ENCODE measurements at places on chromosomes 5 and 9.

- DNase-seq = no peak
Measured at GRCh38 chr9:90645721-90646120, 3.1 kb upstream of the DIRAS2 start.

DNA sequence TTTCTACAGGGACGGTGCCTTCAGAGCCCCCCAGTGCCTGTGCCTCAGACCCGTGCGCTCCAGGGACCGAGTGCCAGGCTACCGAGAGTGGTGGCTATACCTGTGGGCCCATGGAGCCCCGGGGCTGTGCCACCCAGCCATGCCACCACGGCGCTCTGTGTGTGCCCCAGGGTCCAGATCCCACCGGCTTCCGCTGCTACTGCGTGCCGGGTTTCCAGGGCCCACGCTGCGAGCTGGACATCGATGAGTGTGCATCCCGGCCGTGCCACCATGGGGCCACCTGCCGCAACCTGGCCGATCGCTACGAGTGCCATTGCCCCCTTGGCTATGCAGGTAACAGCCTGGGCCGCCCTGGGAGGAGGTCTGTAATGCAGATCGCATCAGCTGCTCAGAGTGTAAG lies 6.9 kb downstream of the CRB2 start:
- no peak for DNase-seq

DNA sequence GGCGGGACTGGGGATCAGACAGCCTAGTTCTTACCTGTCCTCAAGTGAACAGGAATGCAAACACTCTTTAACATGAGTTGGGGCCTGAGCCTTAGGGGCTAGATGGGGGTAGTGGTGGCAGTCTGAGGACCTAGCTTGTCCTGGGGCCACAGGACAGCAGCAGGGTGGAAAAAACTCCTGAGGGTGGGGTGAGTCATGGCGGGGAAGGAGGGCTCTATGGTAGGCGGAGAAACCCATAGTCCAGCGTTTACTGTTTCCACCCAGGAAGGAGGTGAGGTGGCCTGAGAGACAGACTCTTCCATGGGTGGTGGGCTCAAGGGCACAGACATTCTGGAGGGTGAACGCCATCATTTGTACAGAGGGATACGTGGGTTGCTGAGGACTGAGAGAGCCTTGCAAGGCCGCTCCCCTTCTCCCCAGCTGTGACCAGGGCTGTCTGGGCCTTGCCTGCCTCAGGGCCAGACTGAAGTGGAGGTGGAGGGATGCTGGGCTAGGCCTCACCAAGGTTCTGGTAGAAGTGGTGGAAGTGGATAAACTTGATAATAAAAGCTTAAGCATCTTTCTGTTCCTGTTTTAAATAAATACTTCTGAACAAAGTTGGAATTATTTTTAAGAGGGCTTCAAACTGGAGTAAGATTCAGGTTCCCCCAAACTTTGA lies 1.1 kb upstream of the TSPAN17 start:
- DNase-seq = no peak

DNA sequence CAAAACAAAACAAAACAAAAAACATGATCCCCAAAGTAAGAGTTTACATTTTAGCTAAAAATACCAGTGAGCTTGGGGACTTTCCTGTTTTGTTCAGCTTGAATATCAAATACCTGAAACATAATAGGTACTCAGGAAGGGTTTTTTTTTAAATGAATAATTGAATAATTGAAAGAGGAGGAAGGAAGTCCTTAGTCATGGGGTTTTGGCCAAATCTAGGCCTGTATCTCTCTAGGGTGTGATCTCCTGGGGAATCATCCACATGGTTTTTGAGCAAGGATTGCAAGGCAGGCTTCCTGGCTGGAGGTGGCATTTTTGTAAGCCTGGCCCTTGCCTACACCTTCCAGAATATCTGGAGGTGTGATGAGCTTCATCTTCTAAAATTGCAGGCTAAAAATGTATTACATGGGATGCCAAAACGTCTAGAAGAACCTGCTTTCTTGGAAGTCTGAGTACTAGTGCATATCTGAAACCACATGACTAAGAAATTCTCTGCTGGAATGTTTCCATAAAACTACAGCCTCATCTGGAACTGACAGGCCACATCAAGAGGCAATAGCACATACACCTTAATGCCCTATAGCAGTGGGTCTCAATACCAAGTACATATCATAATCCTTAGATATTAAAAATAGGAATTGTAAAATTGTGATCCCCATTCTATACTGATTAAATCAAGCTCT lies 10.4 kb downstream of the C9 start:
- no peak for DNase-seq

DNA sequence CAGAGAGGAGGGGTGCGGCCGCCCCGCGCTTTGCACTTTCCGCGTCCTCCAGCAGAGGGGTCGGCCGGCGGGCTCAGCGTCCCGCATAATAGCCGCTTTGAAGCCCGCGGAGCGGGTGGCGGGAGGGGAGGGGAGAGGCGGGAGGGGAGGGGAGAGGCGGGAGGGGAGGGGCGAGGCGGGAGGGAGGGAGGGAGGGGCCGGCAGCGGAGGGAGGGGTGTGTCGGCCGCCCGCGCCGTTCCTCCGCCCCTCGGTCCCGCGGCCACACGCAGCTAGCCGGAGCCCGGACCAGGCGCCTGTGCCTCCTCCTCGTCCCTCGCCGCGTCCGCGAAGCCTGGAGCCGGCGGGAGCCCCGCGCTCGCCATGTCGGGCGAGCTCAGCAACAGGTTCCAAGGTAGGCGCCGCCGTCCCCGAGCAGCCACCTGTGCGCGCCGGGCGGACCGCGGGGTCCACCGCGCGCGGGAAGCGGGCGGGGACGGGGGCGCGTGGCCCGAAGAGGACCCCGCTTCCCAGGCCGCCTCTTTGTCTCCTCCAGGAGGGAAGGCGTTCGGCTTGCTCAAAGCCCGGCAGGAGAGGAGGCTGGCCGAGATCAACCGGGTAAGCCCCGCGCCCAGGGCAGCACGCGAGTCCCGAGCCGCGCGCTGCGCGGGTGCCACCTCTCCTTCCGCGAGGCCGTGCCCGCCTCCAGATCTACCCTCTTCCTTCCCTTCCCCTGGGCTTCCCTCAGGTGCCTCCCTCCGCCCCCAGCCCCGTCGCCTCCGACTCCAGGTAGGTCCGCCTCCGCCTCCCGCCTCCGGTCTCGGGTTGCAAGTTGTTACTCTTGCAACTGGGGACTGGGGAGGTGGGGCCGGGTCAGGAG lies at the start of gene AIF1L:
Gene AIF1L (plus strand): TSS at position 263 of the 857 bp plus-strand sequence. CDS start 99 bp downstream, at position 362.
- DNase-seq = no peak

- DNase-seq = no peak
Measured at GRCh38 chr5:134506054-134507039, 19.1 kb upstream of the JADE2 start.

GRCh38 chr5:2874099-2874498 lies 122.6 kb upstream of the IRX2 start:
- no peak for DNase-seq

DNA sequence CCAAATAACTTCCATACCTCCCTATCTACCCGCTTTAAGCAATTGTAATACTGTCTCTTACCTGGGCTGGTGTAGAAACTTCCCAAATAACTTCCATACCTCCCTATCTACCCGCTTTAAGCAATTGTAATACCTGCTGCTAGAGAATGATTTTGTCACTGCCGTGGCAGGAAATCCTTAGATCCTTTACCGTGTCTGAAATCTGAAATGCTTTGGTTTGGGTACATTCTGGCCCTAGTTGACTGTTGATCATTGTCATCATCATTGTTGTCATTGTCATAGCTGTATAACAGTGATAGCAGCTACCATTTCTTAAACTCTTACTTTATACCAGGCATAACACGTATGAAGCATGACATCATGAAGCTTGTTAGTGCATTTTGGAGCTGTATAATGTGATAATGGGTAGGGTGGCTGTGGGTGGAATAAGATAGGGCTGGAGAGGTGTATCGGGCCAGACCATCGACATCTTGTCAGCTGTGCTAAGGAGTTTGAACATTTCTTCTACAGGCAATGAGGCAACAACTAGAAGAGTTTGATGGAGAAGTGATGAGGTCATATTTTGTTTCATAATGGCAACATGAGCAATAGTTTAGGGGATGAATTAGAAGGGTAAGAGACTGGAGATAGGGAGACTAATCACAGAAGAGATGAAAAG lies 15.7 kb downstream of the PIP5K1B start:
- DNase-seq = no peak

- DNase-seq = no peak
Measured at GRCh38 chr5:55857247-55857640, 6.1 kb downstream of the IL31RA start.

DNA sequence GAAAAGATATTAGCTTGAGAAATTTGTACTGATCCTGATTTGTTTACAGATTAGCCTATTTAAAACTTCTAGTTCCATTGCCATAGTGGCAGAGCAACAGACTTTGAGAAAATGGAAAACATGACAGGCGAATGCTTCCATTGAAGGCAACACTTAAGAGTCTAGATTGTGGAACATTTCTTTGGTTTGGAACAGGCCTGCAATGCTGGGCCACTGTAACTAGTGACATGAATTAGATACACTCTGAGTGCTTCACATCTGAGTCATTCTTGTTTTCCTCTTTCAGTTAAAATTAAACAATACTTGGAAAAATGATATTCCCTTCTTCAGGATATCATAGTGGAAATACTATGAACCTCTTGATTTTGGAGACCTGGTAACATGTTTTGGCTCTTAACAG lies 453.6 kb upstream of the TUSC1 start:
- no peak for DNase-seq

DNA sequence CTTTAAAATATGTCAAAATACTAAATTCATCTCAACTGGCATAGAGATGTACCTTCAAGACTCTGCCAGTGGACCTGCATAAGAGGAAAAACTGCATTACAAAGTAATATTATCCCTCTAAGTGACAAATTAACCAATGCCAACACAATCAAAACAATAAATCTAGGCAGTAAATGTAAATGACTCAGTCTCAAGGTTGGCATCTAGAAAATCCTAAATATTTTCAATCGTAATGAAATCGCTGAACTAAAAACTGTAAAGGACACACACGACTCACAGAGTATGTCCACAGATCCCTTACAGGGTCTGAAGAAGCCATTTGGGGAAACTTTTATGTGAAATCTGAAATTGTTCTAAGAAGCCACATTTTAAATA lies 31.2 kb downstream of the ERMP1 start:
- DNase-seq = no peak

GRCh38 chr5:160437271-160437670 lies 15.6 kb downstream of the PTTG1 start:
- DNase-seq = no peak

DNA sequence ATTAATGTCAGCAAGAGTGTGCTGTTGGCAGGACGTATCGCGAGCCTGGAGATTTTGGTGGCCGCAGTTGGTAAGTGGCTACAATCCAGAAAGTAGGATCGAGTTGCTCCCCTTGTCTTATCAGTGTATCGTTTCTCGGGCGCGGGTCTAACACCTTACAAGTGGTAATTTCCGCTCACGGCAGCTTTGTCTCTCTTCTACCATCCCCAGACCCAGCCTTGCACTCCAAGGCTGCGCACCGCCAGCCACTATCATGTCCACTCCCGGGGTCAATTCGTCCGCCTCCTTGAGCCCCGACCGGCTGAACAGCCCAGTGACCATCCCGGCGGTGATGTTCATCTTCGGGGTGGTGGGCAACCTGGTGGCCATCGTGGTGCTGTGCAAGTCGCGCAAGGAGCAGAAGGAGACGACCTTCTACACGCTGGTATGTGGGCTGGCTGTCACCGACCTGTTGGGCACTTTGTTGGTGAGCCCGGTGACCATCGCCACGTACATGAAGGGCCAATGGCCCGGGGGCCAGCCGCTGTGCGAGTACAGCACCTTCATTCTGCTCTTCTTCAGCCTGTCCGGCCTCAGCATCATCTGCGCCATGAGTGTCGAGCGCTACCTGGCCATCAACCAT lies 1.1 kb downstream of the PTGER4 start:
- peak; percentile 60 for DNase-seq

DNA sequence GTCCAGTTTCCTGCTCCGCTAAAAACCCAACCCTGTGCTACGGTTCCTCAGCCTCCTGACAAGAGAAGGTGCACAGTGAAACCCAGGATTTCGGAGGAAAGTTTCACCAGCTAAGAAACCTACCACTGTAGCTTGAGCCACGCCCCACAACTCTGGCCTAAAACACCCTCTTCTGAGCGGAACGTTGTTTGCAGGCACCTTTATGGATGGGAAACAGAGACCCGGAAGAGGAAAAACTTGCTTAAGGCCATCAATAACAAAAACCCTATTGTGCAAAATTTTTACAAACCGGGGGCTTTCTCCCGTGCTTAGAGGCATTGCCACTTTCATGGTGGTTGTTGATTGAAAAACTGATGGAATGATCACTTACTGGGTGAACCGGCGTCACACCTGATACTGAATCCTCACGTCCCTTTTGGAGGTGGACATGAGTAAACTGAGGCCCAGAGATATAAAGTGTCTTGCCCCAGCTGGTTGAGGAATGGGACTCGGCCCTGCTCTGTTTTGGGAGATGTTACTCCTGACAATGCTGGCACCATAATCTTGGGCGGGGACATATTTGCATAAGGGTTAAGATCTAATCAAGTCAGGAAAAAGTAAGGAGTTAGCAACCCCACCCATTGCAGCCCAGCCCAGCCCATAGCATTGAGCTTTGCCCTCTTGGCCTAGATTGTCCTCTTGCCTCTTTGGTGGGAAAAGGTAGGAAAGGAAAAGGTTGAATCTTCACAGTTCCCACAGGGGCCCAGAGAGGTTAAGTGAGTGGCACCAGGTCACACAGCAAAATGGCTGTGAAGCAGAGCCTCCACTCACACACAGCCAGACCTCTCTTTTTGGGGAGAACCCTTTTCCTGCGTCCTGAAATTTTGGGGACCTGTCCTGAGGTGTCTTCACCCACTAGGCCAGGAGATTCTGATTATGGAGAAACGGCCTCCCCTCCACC lies 23.2 kb upstream of the PTGS1 start:
- DNase-seq = no peak

GRCh38 chr9:104927912-104928740 lies at the start of gene ABCA1:
ABCA1 (minus strand) TSS chr9:104928155; CDS start chr9:104903679, 24,476 bp downstream.
- DNase-seq = peak; percentile 70
